CD4-positive, alpha-beta T cell (primary cell): ENCODE measurements at places on chromosomes 6 and 20. TPM values are rescaled to one million over a fixed set of nuclear protein-coding genes. Genes with fewer than 3 reads are reported as not detected.

Gene ARFGEF3
- total RNA-seq = not detected

Gene JAG1
- total RNA-seq = 1.2 TPM

Gene GJE1
- not detected for total RNA-seq

Gene LY6G6D
- not detected for total RNA-seq

Gene RNF39
- not detected for total RNA-seq

Gene PPARD
- 37.0 TPM for total RNA-seq

Gene PSORS1C1
- total RNA-seq = not detected

Gene TMC2
- total RNA-seq = not detected

GRCh38 chr20:21100578-21101452, 5.3 kb downstream of the LINC00237 start:
- H3K4me3 ChIP-seq = peak overlapping the region; percentile 68
- H3K27me3 ChIP-seq = peaks cover 86% of the 10 kb centered on the region
- H3K27ac ChIP-seq = no peak overlapping the region
- peak; percentile 22 for DNase-seq
- peaks cover 61% of the 10 kb centered on the region for H3K4me1 ChIP-seq

GRCh38 chr6:116265041-116265829, 11.4 kb upstream of the TSPYL4 start:
- peaks cover 8% of the 10 kb centered on the region for H3K36me3 ChIP-seq
- DNase-seq = no peak
- H3K4me3 ChIP-seq = no peak overlapping the region
- H3K27me3 ChIP-seq = no peaks in the 10 kb centered on the region
- H3K27ac ChIP-seq = no peak overlapping the region

GRCh38 chr6:47059216-47059885, 17.2 kb upstream of the ADGRF1 start:
- H3K27me3 ChIP-seq = no peaks in the 10 kb centered on the region
- H3K4me1 ChIP-seq = no peaks in the 10 kb centered on the region
- no peak overlapping the region for H3K4me3 ChIP-seq
- no peaks in the 10 kb centered on the region for H3K36me3 ChIP-seq
- DNase-seq = no peak

GRCh38 chr20:38168791-38169589, 3.9 kb upstream of the TGM2 start:
- H3K4me1 ChIP-seq = peaks cover 6% of the 10 kb centered on the region
- H3K27me3 ChIP-seq = peaks cover 19% of the 10 kb centered on the region
- no peak overlapping the region for H3K4me3 ChIP-seq
- no peak overlapping the region for H3K27ac ChIP-seq
- H3K36me3 ChIP-seq = no peaks in the 10 kb centered on the region
- DNase-seq = no peak

- H3K4me1 ChIP-seq = no peaks in the 10 kb centered on the region
- no peak overlapping the region for H3K4me3 ChIP-seq
- DNase-seq = no peak
- no peak overlapping the region for H3K27ac ChIP-seq
- H3K27me3 ChIP-seq = peaks cover 6% of the 10 kb centered on the region
Measured at GRCh38 chr20:51008718-51009117, 14.2 kb downstream of the KCNG1 start.

- H3K36me3 ChIP-seq = no peaks in the 10 kb centered on the region
- no peak for DNase-seq
- no peak overlapping the region for H3K27ac ChIP-seq
- no peaks in the 10 kb centered on the region for H3K4me1 ChIP-seq
- H3K4me3 ChIP-seq = no peak overlapping the region
- H3K27me3 ChIP-seq = no peaks in the 10 kb centered on the region
Measured at GRCh38 chr20:8242827-8243724, 111.0 kb downstream of the PLCB1 start.

DNA sequence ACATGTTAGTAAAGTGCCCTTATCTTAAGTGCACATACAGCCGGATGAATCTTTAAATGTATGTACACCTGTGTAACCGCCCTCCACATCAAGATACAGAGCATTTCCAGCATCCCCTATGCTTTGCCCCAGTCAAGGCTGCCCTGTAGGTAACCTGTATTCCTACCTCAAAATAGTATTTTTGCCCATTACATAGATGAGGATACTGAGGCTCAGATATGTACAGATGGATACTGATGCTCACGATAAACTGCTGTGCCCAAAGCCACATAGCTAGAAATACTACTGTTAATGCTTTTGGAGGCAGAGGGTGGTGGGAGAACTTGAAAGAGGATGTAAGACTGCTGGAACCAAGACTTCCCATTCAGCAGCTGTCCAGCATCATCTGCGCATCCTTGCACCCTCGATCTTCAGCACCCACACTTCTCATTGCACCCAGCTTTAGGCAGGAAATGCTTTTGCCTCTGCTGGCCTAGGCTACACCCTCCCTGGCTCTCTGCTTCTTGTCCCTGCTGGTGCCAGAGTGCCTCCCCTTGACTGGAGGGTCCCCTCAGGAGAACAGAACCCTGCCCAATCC, 27.0 kb upstream of the ZFAND3 start:
- DNase-seq = no peak
- H3K4me3 ChIP-seq = no peak overlapping the region
- H3K27ac ChIP-seq = no peak overlapping the region
- no peaks in the 10 kb centered on the region for H3K36me3 ChIP-seq
- no peaks in the 10 kb centered on the region for H3K27me3 ChIP-seq

DNA sequence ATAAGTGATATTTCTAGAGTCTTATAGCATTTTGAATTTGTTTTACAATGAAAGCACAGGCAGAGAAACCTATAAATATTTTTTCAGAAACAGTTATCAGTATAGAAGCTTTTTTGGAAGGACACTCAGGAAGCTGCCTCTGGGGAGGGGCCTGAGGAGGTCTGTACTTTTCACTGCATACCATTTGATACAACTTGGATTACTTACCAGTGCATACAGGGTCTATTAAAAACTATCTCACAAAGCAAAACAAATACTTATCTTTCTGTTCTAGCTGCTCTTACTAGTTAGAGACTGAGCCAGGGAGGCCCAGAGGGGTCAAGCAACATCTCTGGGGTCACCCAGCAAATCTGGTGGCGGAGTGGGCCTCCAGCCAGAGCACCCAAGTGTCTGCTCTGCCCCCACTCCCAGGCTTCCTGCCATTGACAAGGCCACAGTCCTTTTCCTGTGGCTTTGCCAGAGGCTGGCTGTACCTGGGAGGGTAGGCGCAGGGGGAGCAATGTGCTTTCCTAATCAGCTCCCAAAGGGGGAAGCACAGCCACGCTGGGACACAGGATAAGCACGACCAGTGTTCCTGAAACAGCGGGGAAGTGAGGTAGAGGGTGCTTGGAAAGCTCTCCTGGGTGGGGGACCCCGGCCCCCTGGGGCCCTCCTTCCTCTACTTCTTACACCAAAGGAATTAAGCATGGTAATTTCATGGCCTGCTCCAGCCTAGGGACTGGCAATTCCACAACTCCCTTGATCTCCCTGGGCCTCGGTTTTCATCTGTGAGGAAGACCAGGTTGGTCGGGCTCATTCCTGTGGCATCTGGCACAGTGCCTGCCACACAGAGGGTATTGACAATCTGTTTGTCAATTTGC, 7.8 kb downstream of the TCF15 start:
- no peaks in the 10 kb centered on the region for H3K4me1 ChIP-seq
- no peak overlapping the region for H3K27ac ChIP-seq
- H3K4me3 ChIP-seq = no peak overlapping the region

GRCh38 chr6:105592329-105592728, 189.4 kb upstream of the PREP start:
- no peaks in the 10 kb centered on the region for H3K36me3 ChIP-seq
- H3K27me3 ChIP-seq = no peaks in the 10 kb centered on the region
- H3K27ac ChIP-seq = no peak overlapping the region

DNA sequence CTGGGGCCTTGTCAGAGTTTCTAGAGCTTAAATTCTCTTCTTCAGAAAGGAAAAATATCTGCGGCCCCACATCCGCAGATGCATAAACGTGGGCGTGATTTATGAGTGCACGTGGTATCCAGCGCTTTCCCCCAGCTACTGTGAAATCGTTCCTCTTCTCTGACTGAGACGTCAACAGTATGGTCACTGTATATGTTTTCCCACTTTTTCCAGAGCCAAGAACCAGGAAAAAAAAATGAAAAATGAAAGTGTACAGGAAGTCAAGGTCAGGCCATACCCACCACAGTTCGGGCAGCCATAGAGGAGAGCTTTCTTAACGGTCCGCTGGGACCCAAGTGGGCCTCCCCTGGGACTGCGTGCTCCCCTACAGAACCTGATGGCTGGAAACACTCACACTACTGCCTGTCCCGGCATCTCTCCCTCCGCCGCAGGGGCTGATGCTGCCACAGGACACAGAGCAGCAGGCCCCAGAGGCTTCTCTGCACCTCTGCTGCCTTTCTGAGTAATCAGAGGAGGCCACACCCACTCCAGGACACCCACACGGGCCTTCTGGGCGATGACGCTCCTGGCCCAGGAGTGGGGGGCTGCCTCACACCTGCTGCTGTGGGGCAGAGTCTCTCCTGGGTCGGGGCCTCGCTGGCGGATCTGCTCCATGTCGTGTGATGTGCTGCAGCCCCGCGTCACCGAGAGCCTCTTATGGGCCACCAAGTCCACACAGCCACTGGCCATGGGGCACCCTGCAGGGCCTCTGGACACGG, 16.4 kb upstream of the STX16 start:
- H3K27me3 ChIP-seq = no peaks in the 10 kb centered on the region
- no peaks in the 10 kb centered on the region for H3K36me3 ChIP-seq
- no peak for DNase-seq

DNA sequence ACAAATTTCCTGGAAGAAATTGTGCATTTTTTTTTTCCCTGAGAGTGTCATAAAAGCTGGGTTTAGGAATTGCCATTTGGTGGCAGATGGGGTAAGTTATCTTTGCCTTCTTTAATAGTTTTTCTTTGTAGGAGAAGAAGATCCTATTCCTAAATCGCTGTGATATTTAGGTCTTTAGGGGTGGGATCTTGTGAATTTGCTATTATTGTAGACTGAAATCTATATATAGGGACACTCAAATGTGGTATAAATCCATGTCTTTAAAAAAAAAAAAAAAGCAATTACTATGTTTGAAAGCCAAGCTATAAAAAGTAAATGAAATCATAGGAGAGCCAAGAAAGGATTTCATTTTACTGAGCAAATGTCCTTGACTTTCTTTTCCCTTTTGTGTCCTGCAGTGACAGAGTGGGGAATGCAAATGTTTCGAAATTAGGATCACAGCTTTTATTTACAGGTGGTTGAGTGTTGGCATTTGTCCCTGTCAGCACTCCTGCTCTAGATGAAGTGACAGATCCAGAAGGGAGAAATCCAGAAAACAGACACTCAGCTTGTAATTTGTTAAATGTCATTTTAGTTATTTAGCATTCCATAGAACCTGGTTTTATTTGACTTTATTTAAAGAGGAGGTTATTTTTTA, 29.4 kb downstream of the TIAM2 start:
- no peaks in the 10 kb centered on the region for H3K27me3 ChIP-seq
- no peak overlapping the region for H3K27ac ChIP-seq
- H3K4me3 ChIP-seq = no peak overlapping the region
- H3K36me3 ChIP-seq = no peaks in the 10 kb centered on the region
- no peaks in the 10 kb centered on the region for H3K4me1 ChIP-seq
- DNase-seq = no peak

DNA sequence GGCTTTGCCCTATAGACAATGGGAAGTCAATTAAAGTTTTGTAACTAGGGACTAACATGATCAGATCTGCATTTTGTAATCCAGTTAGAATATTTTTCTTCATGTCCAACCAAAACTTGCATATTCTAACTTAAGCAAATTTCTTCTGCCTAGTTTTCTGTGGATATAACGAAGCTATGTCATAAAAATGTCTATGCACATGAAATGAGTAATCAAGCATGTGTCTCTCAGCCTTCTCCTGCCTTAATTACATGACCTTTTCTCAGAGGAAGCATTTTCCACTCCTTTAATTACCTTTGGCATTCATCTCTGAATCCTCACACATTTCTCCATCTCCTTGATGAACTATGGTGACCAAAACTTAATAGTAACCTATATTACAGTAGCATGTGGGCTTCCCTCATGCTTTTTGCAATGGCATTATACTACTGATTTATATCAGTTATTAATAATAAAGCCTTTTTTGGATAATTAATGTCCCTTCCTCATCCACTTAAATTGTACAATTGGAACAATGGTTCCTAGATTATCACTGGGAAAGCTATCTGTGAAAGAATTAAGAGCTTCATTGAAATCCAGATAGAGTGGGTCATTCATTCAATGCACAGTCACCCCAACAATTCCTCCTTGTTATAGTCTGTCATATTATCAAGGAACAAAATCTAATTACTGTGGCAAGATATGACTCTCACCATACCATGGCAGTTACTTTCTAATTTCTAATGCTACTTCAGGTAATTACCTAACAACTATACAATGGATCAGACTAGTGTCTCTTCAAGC, 19.1 kb upstream of the FBXO9 start:
- peaks cover 6% of the 10 kb centered on the region for H3K4me1 ChIP-seq
- H3K36me3 ChIP-seq = peaks cover 2% of the 10 kb centered on the region
- no peak overlapping the region for H3K27ac ChIP-seq
- H3K27me3 ChIP-seq = no peaks in the 10 kb centered on the region
- DNase-seq = no peak

GRCh38 chr6:56158571-56158970, 88.8 kb downstream of the COL21A1 start:
- no peak for DNase-seq
- no peaks in the 10 kb centered on the region for H3K27me3 ChIP-seq
- no peaks in the 10 kb centered on the region for H3K36me3 ChIP-seq
- H3K27ac ChIP-seq = no peak overlapping the region
- H3K4me1 ChIP-seq = no peaks in the 10 kb centered on the region
- H3K4me3 ChIP-seq = no peak overlapping the region

DNA sequence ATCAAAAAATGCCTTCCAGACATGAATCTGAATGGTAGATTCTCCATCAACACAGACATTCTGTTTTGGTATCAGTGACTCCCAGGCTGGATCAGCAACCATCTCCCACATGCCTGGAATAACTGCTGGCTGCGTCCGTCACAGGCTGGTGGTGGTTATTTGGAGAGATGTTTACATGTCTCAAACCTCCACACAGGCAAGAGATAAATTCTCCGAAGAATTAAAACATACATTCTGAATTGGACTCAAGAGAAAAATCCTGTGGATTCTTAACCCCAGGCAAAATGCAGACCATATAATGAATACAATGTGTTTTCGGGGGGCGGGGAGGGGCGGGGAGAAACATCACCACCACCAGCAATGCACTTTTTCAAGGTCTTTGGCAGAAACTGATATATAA, 108.2 kb downstream of the THBS2 start:
- no peak overlapping the region for H3K4me3 ChIP-seq
- H3K27ac ChIP-seq = no peak overlapping the region
- no peaks in the 10 kb centered on the region for H3K36me3 ChIP-seq
- no peaks in the 10 kb centered on the region for H3K27me3 ChIP-seq
